Aorta (tissue), 5 donors: ENCODE measurements at places on chromosomes 12 and 14.

- no peak overlapping the region for H3K27ac ChIP-seq
- H3K27me3 ChIP-seq: no peaks in the 10 kb centered on the region
- no peaks in the 10 kb centered on the region for H3K36me3 ChIP-seq
- DNase-seq: no peak
- no peaks in the 10 kb centered on the region for H3K4me1 ChIP-seq
Measured at GRCh38 chr14:30587141-30587540, 28.2 kb downstream of the G2E3 start.

- H3K27me3 ChIP-seq: no peaks in the 10 kb centered on the region
- no peaks in the 10 kb centered on the region for H3K36me3 ChIP-seq
- no peak overlapping the region for H3K27ac ChIP-seq
- H3K4me3 ChIP-seq: no peak overlapping the region
Measured at GRCh38 chr14:93150227-93151208, 34.2 kb downstream of the MOAP1 start.

GRCh38 chr12:47349137-47350061 is 269.6 kb upstream of the AMIGO2 start:
- H3K27ac ChIP-seq: no peak overlapping the region
- H3K27me3 ChIP-seq: no peaks in the 10 kb centered on the region
- H3K4me1 ChIP-seq: no peaks in the 10 kb centered on the region

GRCh38 chr14:59155886-59156285 is 32.6 kb upstream of the DAAM1 start:
- no peaks in the 10 kb centered on the region for H3K27me3 ChIP-seq
- no peak overlapping the region for H3K27ac ChIP-seq
- DNase-seq: no peak

DNA sequence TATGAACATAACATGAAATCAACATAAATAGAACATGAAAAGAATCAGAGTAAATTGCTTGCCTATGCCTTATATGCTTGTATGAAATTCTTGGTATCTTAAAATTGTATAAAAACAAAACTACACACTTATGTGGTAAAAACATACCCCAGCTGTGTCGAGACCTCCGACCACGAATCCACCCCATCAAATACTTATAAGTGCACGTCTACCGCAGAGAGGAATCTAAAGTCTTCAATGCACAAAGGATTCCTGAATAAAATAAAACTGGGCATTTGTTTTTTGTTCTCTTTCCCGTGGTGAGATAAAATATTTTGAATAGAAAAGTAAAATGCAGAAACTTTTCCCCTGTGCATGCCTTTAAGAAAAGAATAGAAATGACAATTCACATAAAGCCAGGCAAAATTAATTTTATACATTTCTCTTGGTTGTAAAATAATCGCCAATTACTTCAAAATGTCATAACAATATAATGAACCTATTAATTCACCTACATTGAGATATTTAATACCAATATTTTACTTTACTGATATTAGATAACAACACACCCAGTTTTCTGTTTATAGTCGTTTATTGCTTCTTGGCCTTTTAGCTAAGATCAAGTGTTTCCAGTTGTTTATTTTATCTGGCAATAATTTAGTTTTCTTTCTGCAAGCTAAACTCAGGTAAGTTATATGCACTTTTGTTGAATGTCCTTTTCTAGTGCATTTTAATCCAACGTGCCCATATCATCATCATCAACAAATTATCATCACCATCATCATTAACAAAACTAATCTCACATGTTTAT is 1.0 kb downstream of the KLRK1 start:
- DNase-seq: no peak
- no peak overlapping the region for H3K27ac ChIP-seq
- no peaks in the 10 kb centered on the region for H3K4me1 ChIP-seq
- H3K27me3 ChIP-seq: no peaks in the 10 kb centered on the region

GRCh38 chr14:104634886-104635570 is 30.5 kb upstream of the TMEM179 start:
- no peak overlapping the region for H3K4me3 ChIP-seq
- H3K4me1 ChIP-seq: no peaks in the 10 kb centered on the region
- no peaks in the 10 kb centered on the region for H3K36me3 ChIP-seq
- H3K27ac ChIP-seq: no peak overlapping the region
- H3K27me3 ChIP-seq: no peaks in the 10 kb centered on the region
